Uterus (tissue), 4 donors: ENCODE measurements at places on chromosomes 1 and 21. TPM values are rescaled to one million over a fixed set of nuclear protein-coding genes. Genes with fewer than 3 reads are reported as not detected.

GRCh38 chr21:19368944-19369343 lies 965.4 kb upstream of the TMPRSS15 start:
- no peak for DNase-seq

The TAGLN2 gene
- total RNA-seq = 197 TPM

GRCh38 chr1:196538473-196538872 lies 69.8 kb downstream of the KCNT2 start:
- DNase-seq = no peak

DNA sequence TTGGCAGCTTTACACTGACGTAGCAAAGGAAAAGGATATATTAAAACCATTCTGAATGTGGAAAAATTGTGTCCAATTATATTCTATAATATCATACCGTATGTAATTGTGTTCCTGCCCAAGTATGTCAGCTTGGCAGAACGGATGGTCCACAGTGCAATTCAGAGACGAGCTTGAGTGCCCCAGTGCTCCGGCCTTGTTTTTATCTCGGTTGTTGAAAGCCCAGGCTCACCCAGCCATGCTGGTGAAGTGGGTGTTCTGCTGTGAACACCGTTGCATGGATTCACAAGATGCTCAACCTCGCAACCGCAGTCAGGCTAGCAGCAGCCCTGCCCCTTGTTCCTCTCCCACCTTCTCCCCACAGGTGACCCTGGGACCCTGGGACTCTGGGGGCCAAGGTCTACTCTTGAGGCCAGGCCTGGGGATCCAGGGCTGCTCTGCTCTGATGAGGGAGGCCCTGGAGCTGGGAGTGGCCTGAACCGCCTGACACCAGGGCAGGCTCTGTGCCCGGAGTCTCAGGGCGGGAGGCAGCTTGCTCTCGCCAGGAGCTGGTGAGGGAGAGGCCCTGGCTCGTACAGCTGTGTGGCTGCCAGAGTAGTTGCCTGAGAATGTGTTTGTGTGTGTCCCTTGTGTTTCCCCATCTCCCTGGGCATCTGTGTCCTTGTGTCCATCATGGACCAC lies 11.2 kb downstream of the PTPRF start:
- peak; percentile 81 for DNase-seq

- DNase-seq = no peak
These were observed 4.6 kb upstream of the SOAT1 start for GRCh38 chr1:179288977-179289376.

DNA sequence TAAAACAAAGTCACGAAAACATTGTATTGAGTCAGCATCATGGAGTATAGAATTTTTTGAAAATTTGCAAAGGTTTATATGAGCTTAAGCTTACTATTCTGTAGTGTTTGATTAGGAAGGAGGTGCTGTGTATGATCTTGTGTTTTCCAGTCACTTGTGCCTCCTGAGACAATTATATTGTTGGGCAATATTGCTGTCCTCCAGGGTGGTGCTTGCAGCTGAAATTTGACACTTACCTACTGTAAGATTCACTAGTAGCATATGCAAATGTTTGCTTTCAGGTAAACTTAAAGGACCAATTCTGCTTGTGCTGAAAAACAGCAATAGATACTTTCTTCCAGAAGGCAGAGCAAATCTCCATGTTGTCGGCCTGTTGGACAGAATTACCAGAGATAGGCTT lies 268.0 kb downstream of the TGFB2 start:
- no peak for DNase-seq

The PDC gene
- not detected for total RNA-seq

DNA sequence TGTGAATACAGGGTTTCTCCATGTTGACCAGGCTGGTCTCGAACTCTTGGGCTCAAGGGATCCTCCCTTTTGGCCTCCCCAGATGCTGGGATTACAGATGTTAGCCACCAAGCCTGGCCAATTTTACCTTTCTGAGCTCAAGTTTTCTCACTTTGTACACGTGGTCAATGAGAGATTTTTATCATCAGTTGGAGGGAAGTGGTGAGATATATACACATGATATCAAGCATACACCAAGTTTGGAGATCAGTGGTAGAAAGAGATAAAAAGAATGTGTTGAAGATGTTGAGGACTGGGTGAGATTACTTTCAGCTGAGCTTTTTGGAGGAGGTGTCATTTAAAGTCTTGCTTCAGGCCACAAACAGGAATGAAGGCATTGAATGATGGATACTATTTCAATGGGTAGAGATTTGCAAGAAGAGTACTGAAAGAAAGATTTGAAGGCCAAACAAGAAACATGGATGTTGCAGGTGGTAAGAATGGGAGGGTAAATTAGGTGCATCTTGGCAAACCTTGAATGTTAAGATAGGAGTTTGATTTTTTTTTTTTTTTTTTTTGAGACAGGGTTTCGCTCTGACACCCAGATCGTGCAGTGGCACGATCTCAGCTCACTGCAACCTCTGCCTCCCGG lies 3.0 kb upstream of the SESN2 start:
- no peak for DNase-seq

DNA sequence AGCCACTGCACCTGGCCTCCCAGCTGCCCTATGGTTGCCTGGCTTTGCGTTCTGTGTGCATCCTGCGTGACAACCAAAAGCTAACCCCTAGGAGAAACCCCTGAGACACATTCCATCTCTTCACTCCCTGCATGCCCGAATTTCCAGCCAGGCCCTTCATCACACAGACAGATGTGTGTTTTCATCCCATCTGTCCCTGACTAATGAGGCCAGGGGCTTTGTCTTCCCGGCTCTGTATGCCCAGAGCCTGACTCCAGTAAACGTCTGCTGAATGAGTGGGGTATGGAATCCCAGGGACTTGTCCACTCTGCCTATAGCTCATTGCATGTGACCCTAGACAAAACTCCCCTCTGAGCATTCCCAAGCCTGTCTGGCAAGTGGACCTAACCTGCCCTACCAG lies 9.6 kb downstream of the ESPN start:
- no peak for DNase-seq

DNA sequence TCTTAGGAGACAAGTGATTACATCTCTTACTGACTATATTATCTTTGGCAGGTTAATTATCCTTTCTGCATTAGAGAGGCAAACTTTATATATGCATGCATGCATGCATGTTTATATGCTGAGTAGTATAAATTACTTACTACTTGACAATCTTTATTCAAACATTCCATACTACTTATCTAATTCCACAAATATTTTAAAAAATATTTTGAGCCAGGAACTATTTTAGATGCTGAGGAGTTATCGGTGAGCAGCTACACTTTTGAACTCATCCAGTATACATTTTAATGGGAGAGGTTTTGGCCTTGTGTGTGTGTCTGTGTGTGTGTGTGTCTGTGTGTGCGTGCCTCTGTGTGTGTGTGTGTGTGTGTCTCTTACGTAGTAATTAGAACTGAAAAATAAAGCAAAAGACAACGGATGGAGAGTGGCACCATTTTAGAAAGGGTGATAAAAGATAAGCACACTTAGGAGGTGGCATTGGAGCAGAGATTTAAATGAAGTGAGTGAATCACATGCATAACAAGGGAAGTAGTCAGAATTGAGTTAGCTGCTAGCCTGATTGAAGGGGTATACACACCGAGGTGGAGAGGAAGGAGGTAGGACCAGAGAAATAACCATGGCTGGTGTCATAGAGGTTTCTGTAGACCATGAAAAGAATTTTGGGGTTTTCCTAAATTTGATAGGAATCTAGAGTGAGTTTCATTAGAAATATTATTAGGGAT lies 1488.4 kb downstream of the MRPL39 start:
- no peak for DNase-seq

The MMEL1 gene
- total RNA-seq = not detected

The HCRTR1 gene
- total RNA-seq = not detected

GRCh38 chr1:215198021-215198420 lies 115.5 kb downstream of the KCNK2 start:
- no peak for DNase-seq

The LBR gene
- total RNA-seq = 68.5 TPM

GRCh38 chr1:94395748-94396309 lies 22.4 kb upstream of the ABCD3 start:
- no peak for DNase-seq

- DNase-seq = no peak
These were observed 110.4 kb downstream of the PTPRC start for GRCh38 chr1:198749279-198749678.

DNA sequence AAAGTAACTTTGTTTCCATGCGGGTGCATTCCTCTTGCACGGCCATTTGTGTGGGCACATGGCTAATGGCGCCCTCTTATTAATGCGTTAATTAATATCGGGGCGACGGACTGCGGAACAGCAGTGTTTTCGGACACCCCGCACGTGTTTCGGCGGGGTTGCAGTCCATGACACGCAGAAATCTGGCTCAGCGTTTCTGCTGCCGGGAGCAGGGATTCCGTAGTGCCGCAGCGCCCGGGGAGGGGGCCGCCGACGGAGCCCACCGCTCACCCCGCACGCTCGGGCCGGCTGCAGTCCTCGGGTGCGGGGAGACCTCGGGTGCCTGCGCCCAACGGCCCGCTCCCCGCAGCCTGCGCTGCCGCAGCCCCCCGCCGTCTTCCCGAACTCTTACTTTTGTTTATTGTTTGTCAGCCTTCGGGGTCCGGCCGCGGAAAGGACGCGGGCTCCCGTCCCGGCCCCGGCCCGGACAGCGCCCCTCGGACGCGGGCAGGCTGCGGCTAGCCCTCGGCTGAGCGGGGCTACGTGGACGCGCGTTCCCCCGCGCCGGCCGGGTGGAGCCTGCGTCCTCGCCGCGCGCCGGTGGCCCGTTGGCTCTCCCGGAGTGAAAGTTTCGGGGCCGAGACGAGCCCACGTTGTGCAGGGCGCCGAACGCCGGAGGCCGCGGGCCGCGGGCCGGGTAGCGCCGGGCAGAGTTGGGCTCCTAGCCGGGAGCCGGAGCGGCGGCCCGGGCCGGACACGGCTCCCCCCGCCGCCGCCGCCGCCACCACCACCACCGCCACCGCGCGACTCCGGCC lies 849 bp downstream of the NFIA start:
- DNase-seq = peak; percentile 36

DNA sequence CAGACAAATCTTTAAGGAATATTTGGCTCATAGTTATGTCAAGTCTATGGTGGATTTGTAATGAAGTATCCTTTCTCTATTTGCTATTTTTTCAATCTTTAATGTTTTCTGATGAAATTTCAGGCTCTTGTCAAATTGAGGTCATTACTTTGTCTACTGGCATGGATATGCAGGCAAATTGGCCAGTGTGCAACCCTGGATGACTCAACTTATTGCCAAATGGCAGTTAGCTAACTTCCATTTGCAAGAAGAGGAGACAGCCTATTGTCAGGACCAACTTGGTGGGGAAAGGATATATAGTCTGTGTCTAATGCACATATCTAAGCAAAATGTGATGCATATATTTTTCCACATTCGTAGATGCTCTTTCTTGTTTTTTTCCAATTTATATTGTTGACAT lies 530.5 kb downstream of the PTBP2 start:
- DNase-seq = no peak

The FUCA1 gene
- 1.8 TPM for total RNA-seq
